GM12864 (cell line): ENCODE measurements at places on chromosomes 12 and 14.

- no peak for DNase-seq
Measured at GRCh38 chr12:1946296-1946695, 27.8 kb upstream of the CACNA2D4 start.

DNA sequence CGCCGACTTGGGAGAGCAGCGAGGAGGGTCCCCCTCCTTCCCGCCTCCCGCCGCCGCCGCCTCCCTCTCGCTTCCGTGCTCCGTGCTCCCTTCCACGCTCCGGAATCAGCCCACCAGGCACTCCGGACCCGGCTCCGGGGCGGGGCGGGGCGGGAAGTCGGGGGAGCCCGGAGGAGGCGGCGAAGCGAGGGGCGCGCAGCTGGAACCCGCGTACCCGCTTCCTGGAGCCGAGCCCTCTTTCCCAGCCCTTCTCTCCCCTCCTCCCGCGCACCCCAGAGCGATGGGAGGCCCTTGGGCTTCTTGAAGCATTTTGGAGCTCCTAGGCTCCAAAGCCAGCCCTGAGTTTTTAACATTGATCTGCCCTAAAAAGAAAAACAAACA, at the start of gene SYNDIG1L:
Gene SYNDIG1L, minus strand, starts transcription at position 9 of the 381 bp plus-strand sequence. CDS start 16,466 bp downstream, outside the sequence.
- no peak for DNase-seq

- DNase-seq, result no peak
Measured at GRCh38 chr12:63792338-63792737, 12.6 kb downstream of the RXYLT1 start.

GRCh38 chr14:65170318-65170717, 68.0 kb upstream of the MAX start:
- DNase-seq, result no peak

DNA sequence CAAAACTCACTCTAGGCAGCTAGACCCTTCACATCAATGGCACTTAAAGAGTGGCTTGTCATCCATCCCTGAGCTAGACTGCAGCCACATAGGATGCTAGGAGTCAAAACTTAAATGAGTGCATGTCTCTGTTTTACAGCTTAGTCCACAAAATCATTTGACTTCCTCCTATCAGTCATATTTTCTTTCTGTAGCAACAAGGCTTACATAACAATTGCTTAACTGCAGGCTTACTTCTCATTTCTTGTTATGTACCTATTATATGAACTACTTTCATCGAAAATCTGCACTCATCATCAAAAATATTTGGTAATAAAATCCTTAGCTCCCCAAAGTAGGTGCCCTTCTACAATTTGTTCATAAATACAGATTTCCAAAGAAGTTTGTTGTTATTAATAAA, 30.1 kb downstream of the CLEC1A start:
- no peak for DNase-seq

DNA sequence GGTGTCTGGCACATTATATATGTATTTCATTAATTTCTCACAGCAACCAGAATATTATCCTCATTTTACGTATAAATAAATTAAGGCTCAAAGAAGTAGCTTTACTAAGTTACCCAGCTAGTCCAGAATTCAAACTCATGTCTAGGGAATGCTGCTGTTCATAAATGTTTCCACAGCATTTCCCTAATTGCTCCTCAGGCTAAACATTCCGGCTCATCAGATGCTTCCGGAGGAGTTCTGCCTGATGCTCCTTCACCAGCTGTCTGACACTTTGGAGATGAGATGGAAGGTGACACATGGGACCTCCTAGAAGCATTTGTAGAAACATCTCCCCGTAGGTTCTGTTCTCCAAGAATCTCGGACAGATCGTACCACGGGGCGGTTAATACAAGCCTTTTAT, 12.1 kb downstream of the KRT85 start:
- no peak for DNase-seq

DNA sequence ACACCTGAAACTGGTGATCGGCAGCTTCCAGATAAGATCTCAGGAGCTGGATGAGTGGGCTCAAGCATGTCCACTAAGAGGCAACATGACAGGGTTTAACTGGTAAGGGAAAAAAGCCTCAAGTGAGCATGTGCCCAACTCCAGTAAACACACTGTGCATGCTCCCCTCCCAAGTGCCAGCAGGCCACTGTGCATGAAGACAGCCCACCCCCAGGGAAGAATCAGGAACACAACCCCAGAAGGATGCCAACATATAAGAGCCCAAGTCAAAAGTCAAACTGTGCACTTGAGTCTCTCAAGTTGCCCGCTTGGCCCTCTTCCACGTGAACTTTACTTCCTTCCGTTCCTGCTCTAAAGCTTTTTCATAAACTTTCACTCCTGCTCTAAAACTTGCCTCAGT, 311.3 kb upstream of the PRKD1 start:
- no peak for DNase-seq

- no peak for DNase-seq
Measured at GRCh38 chr14:55127460-55127951, 1.5 kb upstream of the LGALS3 start.

- no peak for DNase-seq
Measured at GRCh38 chr14:96304956-96305355, 48.9 kb downstream of the BDKRB1 start.

GRCh38 chr14:81423504-81423903, 23.4 kb upstream of the STON2 start:
- no peak for DNase-seq

GRCh38 chr14:70595443-70596185, 4.8 kb downstream of the MED6 start:
- no peak for DNase-seq

DNA sequence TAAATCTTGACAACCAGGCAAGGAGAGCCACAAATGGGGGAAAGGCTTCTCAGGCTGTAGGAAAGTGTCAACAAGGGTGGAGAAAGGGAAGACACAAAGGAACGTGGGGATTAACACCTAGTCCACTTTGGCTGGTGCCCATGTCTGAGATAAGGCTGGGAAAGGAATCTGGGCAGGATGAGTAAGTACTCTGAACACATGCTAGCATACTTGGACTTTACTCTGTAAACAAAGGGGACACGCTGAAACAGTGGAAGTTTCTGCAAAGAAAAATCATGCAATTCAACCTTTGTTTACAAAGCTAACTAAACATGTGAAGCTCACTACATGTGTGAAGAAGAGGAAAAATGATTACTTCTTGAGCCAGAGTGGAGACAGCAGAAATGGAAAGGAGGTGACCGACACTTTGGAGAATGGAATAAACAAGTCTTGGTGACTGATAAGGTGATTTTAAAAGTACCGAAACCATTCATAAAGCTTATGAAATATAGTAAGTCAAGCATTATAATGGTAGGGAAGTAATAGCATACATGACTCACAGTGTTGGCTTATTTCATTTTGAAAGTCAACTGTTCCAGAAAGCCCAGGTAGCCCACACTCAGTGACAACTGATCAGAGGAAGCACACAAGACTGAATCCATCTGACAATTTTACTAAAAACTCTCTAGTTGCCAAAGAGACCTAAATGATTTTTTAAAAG, 13.2 kb downstream of the CPNE8 start:
- DNase-seq, result no peak

DNA sequence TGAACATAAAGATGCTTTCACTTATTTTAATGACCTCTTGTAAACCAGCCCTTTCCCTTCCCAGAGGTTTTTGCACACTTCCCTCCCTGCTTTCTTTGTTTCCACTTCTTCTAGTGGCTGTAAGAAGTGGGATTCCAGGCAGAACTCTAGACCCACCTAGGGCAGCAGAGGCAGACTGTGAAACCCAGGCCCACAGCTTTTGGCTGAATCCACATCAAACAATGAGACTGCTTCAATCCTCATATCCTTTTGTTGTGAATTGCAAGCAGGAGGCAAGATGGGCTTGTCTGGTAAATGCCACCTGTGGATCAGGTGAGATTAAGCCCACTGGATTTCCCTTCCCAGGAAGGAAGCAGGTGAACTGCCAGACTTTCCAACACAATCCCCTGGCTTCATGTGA, 12.8 kb downstream of the CCDC177 start:
- DNase-seq, result no peak

- no peak for DNase-seq
Measured at GRCh38 chr14:101630056-101630965, 69.0 kb downstream of the DIO3 start.

DNA sequence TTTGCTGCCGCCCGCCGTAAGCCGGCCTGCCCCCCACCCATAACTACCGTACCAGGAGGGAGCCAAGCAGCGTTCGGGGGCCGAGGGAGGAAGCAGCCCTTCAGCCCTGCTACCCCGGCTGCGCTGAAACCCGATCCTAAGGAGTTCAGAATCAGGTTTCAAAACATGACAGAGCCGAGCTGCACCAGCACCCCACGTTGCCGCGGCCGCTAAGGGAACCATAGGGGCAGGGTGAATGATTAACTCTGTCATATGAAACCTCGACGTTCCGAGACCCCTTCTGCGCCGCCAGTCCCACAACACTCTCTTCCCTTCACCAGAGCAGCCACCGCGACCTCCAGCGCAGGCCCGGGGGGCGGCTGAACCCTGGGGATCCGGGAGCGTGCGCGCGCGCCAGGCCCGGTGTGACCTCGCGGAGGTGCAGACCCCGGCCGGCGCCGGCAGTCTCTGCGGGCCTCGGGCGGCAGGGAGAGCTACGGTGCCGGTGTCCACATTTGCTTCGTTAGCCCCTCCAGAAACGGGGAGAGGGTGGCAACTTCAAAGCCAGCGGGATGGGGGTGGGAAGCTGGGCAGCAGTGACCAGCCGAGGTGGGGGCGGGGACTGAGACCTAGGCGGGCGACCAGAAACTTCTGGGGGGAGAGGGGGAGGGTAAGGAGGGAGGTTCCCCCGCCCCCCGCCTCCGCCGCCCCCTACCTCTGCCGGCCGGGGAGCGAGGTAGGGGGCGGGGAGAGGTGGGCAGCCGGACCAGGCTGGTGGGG, 1.6 kb downstream of the SIX4 start:
- no peak for DNase-seq

- DNase-seq, result no peak
Measured at GRCh38 chr12:27271206-27271605, 27.1 kb downstream of the STK38L start.

DNA sequence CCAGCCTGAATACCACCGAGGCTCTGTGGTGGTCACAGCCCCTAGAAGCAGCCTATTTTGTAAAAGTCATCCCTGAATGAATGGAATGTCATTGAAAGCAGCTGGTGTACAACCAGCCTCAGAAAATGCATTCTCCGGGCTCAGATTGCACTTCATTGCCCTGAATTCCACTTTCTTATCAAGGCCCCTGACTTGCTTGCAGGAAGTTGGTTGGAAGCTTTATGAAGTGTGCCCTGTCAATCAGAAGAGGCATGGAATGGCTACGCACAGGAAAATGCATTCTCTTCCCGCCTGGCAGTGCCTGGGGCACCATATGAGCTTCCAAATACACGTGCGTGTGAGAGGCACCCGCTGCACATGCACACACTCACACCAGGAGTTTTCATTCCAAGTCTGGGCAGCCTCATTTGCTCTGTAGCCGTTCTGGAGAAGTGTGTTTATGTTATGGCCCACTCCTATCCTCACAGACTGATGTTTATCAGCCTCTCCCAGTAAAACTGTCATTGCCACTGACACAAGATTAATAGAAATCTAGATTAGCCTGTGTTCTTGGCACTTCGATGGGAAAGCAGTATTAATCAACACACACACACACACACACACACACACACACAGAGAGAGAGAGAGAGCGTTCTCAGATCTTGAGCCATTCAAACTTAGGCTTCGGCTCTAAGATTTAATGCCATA, 63.9 kb downstream of the NUAK1 start:
- DNase-seq, result no peak

DNA sequence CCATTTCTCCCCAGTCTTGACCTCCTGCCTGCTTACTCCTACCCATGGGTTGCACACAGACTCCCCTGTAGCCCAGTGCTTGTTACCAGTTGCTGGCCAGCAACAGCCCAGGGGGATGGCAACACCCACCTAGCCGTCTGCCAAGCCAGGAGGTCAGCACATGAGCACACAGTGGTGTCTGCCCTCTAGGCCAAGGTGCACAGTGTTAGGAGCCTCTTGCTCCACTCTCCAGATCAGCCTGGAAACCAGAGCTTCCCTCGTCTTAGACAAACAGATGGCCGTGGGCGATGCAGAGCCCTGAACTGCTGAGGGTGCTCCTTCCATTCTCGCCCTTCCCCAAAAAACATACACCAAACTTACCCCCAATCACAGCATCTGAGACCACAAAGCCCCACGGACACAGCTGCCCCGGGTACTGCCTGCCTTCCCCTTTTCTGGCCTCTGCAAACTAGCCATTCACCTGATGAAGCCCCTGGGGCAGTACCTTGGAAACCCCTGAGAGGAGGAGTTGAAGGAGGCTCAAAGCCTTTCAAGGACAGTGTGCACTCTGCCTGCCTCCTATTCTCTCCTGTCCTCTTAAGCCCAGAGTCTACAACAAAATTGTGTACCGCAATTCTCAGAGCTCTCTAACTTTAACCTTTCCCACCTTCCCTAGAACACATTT, 1.0 kb upstream of the GPD1 start:
- no peak for DNase-seq

DNA sequence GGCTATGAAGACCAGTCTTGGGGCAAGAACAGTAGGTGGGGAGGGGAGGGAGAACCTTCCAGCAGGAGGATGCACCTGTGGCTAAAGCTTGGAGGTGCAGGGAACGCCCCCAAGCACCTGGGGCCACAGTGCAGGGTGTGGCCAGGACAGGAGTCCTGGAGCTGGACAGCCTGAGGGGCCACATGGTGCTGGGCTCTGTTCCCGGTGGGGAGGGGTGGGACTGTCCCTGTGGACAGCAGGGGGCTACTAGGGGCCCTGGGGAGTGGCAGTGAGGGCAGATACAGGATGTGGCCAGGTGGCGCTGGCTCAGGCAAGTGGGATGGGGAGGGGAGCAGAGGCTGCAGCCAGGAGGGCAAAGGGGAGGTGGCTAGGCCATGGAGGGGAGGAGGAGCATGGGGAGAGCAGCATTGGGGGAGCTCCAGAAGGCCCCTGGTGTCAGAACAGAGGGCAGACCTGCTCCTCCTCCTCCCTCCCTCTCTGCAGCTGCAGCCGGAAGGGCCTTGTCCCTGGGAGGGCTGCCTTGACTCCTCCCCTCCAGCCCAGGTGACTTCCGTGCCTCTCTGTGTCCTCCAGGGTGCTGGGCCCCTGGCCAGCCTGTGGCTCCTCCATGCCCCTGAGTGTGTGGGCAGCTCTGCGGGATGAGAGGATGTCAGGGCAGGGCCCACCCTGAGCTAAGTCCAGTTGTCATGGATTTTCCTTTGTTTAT, 68.4 kb upstream of the DLK1 start:
- no peak for DNase-seq

DNA sequence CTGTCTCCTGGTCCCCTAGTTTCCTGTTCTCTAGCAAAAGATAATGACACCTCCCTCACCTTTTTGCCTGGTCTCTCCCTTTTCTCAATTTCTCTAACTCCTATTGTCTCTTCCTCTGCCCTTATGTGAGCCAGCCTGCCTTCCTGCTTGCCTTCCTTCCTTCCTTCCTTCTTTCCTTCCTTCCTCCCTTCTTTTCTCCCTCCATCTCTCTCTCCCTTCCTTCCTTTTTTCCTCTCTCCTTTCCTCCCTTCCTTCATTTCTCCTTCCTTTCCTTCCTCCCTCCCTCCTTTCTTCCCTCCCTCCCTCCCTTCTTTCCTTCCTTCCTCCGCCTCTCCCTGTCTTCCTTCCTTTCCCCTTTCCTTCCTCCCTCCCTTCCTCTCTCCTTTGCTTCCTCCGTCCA, 45.7 kb upstream of the TBX5 start:
- DNase-seq, result no peak

- no peak for DNase-seq
Measured at GRCh38 chr12:104567832-104568486, 111.2 kb downstream of the CHST11 start.
